ENCODE measurements at places on chromosomes 13 and 19.

DNA sequence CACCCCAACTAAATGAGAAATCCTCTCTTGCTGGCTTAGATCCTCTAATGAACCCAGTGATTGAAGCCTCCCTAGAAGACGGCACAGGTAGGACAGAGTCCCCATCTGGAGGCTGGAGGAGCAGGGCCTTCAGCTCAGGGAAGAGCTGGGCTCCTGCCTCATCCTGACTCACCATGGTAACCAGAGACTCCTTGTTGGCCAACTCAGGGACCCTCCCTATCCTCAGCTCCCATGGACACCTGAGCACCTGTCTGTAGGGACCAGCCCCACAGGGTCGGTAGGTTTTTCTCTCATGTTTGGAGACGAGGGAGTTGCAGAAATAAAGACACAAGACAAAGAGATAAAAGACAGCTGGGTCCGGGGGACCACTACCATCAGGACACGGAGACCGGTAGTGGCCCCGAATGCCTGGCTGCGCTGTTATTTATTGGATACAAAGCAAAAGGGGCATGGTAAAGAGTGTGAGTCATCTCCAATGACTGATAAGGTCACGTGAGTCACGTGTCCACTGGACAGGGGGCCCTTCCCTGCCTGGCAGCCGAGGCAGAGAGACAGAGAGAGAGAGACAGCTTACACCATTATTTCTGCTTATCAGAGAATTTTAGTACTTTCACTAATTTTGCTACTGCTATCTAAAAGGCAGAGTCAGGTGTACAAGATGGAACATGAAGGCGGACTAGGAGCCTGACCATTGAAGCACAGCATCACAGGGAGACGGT, 26.6 kb downstream of the SIGLEC7 start:
- DNase-seq: no peak

- DNase-seq: no peak
Measured at GRCh38 chr13:92842145-92842544, 384.5 kb upstream of the GPC6 start.

DNA sequence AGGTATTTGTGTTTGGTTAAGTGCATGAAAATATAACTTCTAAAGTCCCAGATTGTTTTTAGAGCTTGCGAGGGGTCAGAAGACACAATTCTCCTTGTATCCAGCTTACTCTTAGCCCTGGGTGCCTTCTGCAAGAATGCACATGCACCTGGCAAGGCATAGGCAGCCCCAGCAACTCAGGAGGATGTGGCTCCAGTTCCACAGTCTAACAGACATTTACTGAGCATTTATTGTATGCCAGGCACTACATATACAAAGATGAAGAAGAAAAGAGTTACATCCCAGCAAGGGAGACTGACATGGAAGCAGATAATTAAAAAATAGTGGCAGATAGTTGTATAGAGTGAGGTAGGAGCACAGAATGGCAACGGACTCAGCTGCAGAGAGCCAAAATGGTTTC, 101.1 kb upstream of the FRY start:
- no peak for DNase-seq

- DNase-seq: no peak
Measured at GRCh38 chr19:44607049-44607448, 6.3 kb upstream of the IGSF23 start.

DNA sequence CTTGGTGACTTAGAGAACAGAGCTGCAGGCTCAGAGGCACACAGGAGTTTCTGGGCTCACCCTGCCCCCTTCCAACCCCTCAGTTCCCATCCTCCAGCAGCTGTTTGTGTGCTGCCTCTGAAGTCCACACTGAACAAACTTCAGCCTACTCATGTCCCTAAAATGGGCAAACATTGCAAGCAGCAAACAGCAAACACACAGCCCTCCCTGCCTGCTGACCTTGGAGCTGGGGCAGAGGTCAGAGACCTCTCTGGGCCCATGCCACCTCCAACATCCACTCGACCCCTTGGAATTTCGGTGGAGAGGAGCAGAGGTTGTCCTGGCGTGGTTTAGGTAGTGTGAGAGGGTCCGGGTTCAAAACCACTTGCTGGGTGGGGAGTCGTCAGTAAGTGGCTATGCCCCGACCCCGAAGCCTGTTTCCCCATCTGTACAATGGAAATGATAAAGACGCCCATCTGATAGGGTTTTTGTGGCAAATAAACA, 9.9 kb downstream of the APOC1 start:
- no peak for DNase-seq

DNA sequence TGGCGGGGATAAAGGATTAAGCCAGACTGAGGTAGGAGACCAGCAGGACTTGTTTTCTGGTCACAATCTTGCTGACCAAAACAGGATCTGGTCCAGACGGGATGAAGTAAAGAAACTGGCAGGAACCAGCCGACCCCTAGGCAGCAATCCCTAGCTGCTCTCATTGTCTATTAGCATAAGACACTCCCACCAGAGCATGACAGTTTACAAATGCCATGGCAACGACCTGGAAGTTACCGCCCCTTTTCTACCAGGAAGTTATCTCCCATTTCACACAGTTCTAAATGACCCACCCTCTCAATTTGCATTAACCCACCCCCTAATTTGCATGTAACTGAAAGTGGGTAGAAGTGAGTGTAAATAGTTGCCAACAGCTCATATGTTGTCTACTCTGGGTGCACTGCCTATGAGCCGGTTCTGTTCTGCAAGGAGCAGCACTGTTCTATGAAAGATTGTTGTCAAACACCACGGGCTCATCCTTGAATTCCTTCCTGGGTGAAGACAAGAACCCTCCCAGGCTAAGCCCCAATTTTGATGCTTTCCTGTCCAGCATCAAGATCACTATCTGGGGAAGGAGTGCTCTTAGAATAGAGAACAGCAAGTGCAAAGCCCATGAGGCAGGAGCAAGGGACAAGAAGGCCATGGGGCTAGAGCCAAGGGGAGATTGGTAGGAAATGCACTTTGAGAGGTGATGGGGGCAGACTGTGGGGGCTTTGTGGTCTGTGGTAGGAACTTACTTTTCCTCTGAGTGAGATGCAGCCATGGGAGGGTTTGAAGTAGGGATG, 13.9 kb upstream of the FBXO27 start:
- DNase-seq: no peak

GRCh38 chr13:22375151-22375550, 704.3 kb downstream of the FGF9 start:
- no peak for DNase-seq

- DNase-seq: no peak
Measured at GRCh38 chr19:47143322-47144073, 12.9 kb downstream of the SAE1 start.

GRCh38 chr13:79742923-79743322, 262.0 kb downstream of the NDFIP2 start:
- peak; percentile 54 for DNase-seq

DNA sequence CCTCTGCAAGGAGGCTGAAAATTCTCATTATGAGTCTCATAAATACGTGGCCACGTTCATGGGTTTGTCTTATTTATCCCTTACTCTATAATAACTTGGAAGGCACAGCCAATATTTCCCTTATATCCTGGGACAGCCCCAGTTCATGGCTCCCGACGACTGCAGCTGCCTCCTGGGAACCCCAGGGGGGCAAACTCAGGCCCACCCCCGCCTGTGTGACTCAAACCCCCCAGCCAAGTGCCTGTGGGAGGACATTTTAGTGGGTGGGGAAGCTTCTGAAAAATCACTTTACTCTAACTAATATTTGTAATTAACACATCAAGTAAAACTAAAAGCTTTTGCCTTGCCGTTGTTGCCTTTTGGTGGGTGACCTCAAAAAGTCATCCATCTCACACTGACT, 14.3 kb downstream of the RASA3 start:
- DNase-seq: no peak

DNA sequence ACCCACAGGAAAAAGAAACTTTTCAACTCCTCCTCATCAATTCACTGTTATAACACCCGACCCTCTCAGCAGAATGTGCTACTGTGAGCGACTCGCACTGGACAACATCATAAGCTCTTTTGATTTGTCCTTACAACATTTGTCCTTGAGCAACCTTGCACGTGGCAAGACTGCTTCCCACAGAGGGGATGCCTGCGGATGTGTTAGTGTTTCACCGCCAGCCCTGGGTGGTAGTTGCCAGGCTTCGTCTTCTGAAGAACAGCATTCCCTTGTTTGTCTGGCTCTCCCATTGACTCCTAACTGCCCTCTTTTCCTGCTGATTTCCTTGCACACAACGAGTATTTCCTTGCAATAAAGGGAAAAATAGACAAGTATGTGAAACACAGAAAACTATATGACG, 111.4 kb upstream of the SLC7A1 start:
- DNase-seq: no peak

DNA sequence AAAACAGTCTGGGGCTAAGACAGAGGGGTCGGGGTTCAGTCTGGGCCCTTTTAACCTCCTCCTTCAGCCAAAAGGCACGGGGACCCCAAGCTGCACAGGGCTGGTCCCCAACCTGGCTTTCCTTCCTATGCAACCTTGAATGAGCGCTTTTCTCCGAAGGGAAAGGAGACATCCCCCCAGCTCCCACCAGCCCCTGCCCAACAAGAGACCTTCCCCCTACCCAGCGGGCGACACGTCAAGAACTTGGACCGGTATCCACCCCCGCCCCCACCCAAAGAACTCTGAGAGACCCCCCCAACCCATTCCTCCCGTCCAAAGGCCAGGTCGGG, 35.0 kb upstream of the NANOS3 start:
- no peak for DNase-seq

- no peak for DNase-seq
Measured at GRCh38 chr13:29496241-29496712, 99.2 kb downstream of the SLC7A1 start.

DNA sequence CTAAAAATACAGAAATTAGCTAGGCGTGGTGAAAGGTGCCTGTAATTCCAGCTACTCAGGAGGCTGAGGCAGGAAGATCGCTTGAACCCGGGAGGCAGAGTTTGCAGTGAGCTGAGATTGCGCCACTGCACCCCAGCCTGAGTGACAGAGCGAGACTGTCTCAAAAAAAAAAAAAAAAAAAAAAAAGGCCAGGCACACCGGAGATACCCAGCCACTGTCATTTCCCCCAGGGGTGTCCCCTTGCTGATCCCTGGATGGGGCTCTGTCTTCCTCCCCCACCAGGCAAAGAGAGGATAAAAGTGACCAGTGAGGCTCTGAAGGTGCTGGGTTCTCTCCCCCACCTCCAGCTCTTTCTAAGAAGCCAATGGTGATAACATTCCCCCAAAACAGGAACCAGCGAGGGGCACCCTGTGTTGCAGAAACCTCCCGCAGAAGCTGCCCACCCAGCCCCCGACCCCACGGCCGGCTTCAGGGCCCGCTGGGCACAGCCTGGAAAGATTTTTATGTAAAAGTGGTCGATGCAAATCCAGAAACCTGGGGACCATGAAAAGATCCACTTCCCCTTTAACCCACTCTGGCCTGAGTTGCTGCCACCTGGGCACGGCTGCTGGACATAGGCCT, 61.4 kb upstream of the KLF2 start:
- no peak for DNase-seq

DNA sequence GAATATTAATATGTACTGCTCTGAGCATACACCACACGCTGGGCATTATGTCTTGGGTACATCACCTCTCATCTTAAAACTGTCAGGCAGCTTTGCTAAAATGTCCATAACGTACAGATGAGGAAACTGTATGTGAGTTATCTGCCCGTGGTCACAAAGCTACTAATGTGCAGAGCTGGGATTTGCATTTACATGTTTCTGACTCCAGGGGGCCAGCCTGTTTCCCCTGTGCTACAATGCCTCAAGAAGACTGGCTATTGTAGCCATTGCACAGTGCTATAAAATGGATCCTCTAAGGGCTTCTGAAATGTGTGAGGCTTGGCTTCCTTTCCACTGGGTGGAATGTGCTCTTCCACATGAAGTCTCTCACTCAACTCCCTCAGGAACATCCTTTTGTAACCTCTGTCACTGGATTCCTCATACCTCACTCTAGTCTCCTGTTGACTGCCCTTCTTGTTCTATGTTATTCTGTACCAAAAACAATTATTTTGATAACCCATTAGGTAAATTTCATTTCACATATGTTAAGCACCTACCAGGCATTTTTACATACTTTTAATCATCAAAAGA, 95.6 kb upstream of the HTR2A start:
- DNase-seq: peak; percentile 7

- no peak for DNase-seq
Measured at GRCh38 chr13:23159760-23160637, 20.8 kb upstream of the SGCG start.

DNA sequence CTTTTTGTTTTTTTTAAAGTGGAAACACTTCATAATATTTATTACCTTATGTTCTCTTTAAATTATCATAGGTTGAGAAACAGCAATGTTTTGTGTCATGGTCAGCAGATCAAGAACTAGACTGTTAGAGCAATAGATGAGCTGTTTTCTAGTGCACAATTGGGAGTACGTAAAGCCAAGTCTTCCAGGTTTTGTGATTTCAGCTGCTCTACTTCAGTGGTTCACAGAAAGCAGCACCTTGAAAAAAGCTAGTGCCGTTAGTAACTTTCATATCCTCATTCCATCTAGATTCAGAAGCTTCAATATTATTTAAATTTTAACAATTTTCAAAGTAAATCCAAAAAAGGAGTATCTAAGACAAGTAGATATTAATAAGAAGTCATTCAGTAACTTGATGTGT, 1.9 kb downstream of the GPR18 start:
- no peak for DNase-seq
